Prostate gland (tissue), 2 donors: ENCODE measurements at places on chromosomes 6 and 20. TPM values are rescaled to one million over a fixed set of nuclear protein-coding genes. Genes with fewer than 3 reads are reported as not detected.

DNA sequence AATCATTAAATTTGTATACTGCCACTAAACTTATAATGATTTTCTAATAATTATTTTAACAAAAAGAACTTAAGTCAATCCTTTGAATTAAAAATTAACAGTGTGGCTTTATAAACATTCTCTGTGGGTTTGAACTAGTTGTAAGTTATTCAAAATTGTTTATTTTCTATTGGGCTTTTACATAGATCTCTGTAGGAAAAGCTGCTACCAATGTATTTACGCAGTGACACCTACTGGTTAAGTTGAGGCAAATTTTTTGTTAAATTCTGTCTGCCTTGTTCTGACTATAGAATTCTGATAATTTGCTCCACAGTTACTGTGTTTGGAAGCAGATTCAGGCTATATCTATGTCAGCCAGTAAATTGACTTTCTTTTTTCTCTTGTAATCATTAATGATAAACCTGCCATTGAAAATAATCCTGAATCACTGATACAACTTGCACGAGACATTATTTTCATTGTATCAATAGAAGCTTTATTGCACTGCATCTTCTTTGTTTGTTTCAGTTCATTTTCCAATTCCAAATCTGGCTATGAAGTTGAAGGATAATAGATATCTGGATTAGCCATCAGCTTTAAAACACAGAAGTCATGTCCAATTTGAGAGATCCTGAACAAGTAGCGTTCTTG is 66.0 kb upstream of the UTRN start:
- no peak for DNase-seq
- no peak overlapping the region for H3K27ac ChIP-seq
- no peaks in the 10 kb centered on the region for H3K36me3 ChIP-seq

DNA sequence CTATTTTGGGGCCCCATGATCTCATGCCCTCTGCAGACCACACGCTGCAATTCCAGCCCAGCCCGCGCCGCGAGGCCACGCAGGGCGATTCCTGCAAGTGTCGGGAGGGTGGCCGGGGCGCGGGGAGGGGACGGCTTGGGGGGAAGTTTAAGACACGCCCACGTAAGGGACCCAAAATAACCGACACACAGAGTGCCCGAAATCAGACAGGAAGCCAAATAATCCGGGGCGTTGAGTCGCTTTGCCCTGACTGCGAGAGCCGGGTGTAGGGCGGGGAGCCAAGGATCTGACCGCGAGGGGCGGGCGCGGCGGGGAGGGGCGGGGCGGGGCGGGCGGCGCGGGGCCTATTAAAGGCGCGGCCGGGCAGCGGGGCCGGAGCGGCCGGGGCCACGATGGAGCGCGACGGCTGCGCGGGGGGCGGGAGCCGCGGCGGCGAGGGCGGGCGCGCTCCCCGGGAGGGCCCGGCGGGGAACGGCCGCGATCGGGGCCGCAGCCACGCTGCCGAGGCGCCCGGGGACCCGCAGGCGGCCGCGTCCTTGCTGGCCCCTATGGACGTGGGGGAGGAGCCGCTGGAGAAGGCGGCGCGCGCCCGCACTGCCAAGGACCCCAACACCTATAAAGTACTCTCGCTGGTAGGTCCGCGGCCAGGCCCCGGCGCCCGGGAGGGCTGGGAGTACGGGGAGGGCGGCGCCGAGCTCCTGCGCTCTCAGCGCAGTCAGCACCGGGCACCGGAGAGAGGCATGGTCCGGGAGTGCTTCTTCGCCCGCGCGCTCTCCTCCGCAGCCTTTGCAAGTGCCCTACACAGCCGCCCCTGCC is at the start of gene ENPP1:
ENPP1 (plus strand) TSS at position 377 of the 816 bp plus-strand sequence; CDS start at position 393, 16 bp downstream.
- no peaks in the 10 kb centered on the region for H3K27me3 ChIP-seq
- H3K36me3 ChIP-seq, result no peaks in the 10 kb centered on the region
- peak; percentile 49 for DNase-seq
- peak within 1 kb of the TSS; percentile 58 for H3K4me3 ChIP-seq
- H3K27ac ChIP-seq, result peak within 1 kb of the TSS; percentile 60
- H3K4me1 ChIP-seq, result no peaks in the 10 kb centered on the region

- no peak overlapping the region for H3K27ac ChIP-seq
- H3K4me1 ChIP-seq, result no peaks in the 10 kb centered on the region
- no peaks in the 10 kb centered on the region for H3K27me3 ChIP-seq
- no peak overlapping the region for H3K4me3 ChIP-seq
Measured at GRCh38 chr20:5003626-5004025, 2.3 kb upstream of the SLC23A2 start.

DNA sequence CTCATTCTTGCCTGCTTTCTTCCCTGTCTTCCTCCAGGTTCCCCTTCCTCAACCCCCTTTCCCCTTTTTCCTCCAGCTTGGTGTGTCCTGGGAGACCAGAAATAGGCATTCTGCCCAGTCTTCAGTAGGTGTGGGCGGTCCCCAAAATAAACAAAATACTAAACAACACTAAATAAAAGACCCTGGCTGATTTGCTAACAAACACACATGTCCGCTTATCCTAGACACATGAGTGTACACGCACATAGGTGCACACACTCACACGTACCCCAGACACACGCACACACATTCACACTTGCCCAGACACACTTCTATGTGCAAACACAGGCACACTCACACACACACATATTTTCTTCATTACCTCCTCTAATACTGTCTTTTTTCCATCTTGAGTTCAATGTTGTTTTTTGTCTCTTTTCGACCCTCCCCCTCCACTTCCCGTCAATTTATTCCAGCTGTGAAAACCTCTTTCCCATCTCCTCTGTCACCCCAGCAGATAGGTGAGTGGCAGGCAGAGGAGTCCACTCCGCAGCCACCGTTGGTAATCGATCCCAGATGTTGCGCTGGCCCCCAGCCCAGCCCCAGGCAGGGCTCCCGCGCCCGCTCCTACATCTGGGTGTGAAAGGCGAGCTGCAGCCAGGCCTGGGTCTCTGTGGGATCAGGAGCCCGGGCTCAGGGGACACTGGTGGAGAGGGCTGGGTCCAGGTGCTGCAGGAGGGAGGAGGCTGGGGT is 56.9 kb upstream of the FOXP4 start:
- no peak overlapping the region for H3K4me3 ChIP-seq
- H3K36me3 ChIP-seq, result no peaks in the 10 kb centered on the region
- no peaks in the 10 kb centered on the region for H3K27me3 ChIP-seq
- no peak for DNase-seq

Gene CST2
- total RNA-seq, result not detected

- no peak overlapping the region for H3K27ac ChIP-seq
- H3K4me3 ChIP-seq, result no peak overlapping the region
- no peaks in the 10 kb centered on the region for H3K36me3 ChIP-seq
- H3K27me3 ChIP-seq, result no peaks in the 10 kb centered on the region
Measured at GRCh38 chr6:116390581-116390980, 19.8 kb downstream of the DSE start.

DNA sequence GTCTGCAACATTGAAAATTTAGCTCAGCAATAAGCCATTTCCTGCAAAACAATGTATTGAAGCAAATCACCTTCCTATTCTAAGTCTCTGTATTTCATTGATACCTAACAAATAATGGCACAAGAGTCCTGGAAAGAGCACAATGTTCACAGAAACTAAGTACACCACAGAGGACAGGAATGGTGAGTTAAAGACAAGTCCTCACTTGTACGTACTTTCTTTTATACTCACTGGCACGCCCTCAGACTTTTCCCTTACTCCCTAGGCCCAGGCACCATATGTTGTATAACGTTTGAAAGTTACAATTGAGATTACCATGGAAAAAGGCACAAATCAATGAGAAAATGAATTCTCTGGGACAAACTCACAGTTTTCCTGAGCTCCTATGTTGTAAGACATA is 683.0 kb upstream of the MANEA start:
- H3K4me3 ChIP-seq, result no peak overlapping the region
- no peaks in the 10 kb centered on the region for H3K36me3 ChIP-seq
- H3K27me3 ChIP-seq, result no peaks in the 10 kb centered on the region
- no peak overlapping the region for H3K27ac ChIP-seq
- no peaks in the 10 kb centered on the region for H3K4me1 ChIP-seq
- no peak for DNase-seq
